ENCODE measurements at places on chromosomes 12 and 14. TPM values are rescaled to one million over a fixed set of nuclear protein-coding genes. Genes with fewer than 3 reads are reported as not detected.

DNA sequence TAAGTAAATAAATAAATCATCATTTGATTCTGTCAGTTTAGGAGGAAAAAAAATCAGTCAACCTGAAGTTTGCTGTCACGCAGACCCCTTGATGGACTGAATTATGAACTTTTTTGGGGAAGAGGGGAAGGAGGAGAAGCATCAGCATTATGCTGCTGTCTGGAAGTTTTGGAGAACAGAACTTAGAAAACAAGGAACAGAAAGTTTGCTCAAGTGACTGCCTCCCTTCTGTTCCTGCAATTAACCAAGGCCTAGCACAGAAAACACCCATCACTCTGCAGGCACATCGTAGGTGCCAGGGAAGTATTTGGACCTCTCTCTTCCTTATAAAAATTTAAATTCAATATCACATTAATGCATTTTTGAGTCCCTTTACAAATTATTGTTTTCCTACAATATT, 283.8 kb downstream of the VRK1 start:
- peaks cover 5% of the 10 kb centered on the region for H3K4me1 ChIP-seq
- no peak overlapping the region for H3K27ac ChIP-seq
- no peak for DNase-seq
- H3K4me3 ChIP-seq, result no peak overlapping the region
- H3K36me3 ChIP-seq, result no peaks in the 10 kb centered on the region
- H3K27me3 ChIP-seq, result no peaks in the 10 kb centered on the region

DNA sequence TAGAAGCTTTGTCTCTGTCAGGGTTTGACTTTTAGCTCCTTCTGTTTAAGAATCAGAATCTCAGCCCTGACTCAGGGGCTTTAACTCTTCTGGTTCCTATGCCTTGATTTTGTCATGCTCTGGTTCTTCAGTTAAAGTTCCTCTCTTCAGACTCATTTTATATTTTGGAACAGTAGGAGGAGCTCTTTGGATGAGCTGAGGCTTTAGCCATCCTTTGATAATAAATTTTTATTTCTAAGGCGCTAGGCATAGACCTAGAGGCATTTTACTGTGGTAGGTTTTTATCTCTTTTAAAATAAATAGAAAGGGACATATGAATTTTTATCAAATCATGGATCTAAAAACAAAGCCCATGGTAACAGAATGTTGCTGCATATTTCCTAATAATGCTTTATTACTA, 51.7 kb downstream of the ATP23 start:
- H3K4me1 ChIP-seq, result no peaks in the 10 kb centered on the region
- no peaks in the 10 kb centered on the region for H3K36me3 ChIP-seq
- no peak overlapping the region for H3K4me3 ChIP-seq
- DNase-seq, result no peak
- H3K27ac ChIP-seq, result no peak overlapping the region
- H3K27me3 ChIP-seq, result no peaks in the 10 kb centered on the region

DNA sequence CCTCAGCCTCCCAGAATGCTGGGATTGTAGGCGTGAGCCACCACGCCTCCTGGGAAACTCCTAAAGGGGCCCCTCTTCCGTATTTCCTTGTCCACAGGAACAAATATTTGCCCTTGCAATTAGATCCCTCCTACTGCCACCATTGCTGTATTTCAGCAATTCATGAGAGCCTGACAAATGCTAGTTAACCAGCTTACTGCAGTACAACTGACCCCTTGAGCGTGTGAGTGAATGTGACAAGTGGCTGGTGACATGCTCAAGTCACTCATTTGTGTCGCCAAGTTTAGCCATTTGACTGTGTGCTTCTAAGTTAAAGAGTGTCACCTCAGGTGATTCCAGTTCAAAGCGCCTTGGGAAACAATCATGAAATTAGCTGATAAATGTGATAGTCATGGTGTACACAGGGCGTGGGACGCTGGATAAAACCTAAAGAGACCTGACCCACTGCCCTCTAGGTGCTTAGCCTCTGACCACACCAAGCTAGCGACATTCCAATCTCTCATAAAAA, 56.1 kb upstream of the MAP1LC3B2 start:
- H3K36me3 ChIP-seq, result no peaks in the 10 kb centered on the region
- DNase-seq, result peak; percentile 20
- no peak overlapping the region for H3K27ac ChIP-seq
- H3K4me1 ChIP-seq, result peaks cover 5% of the 10 kb centered on the region
- no peak overlapping the region for H3K4me3 ChIP-seq
- no peaks in the 10 kb centered on the region for H3K27me3 ChIP-seq

GRCh38 chr14:101980700-101981099, 16.3 kb downstream of the DYNC1H1 start:
- H3K27me3 ChIP-seq, result no peaks in the 10 kb centered on the region
- peaks cover 84% of the 10 kb centered on the region for H3K36me3 ChIP-seq
- no peak overlapping the region for H3K4me3 ChIP-seq
- no peaks in the 10 kb centered on the region for H3K4me1 ChIP-seq
- H3K27ac ChIP-seq, result no peak overlapping the region
- no peak for DNase-seq

GRCh38 chr14:87632796-87633195, 360.2 kb downstream of the GALC start:
- H3K27ac ChIP-seq, result no peak overlapping the region
- H3K4me3 ChIP-seq, result no peak overlapping the region
- H3K27me3 ChIP-seq, result no peaks in the 10 kb centered on the region
- no peak for DNase-seq
- H3K4me1 ChIP-seq, result no peaks in the 10 kb centered on the region
- no peaks in the 10 kb centered on the region for H3K36me3 ChIP-seq

DNA sequence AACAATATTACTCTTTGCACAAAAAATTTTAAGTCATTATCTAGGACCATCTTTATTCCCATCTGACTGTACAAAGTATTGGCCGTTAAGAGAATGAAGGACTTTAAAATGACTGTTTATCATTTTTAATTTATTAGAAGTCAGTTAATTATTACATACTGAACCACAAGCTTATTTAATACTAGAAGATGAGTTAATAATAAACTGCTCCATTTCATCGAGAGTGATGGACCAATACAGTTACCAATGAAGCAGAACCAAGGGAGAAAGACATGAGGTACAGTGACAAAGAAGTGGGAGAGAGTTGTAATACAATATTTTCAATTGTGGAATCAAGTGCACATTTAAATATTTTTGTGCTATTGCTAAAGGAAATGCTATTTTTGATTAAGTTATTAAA, 83.3 kb downstream of the PTPRO start:
- no peak overlapping the region for H3K4me3 ChIP-seq
- H3K4me1 ChIP-seq, result no peaks in the 10 kb centered on the region
- no peaks in the 10 kb centered on the region for H3K36me3 ChIP-seq
- H3K27ac ChIP-seq, result no peak overlapping the region
- DNase-seq, result no peak

DNA sequence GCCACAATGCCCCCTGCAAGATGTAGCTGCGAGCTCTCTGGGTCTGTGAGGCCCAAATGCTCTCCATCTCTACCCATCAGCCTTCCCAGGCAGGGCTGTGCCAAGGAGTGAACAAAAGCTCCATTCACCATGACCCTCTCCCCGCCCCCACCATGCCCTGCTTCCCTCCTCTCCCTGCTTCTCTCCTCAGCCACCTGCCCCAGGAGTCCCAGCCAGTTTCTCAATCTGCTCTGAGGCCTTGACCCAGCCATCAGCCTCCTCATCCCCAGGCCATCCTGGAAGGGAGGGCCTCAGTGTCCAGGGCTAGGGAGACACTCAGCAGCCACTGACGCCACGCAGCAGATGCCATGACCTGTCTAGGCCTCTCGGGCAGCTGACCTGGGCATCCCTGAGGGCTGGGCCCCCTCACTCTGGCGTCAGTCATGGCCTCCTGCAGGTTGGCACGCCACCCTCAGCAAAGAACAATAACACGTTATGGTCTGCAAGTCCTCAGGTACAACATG, 8.5 kb upstream of the KRT5 start:
- no peak overlapping the region for H3K27ac ChIP-seq
- no peaks in the 10 kb centered on the region for H3K36me3 ChIP-seq
- no peaks in the 10 kb centered on the region for H3K4me1 ChIP-seq
- DNase-seq, result no peak
- H3K4me3 ChIP-seq, result no peak overlapping the region
- H3K27me3 ChIP-seq, result peaks cover 5% of the 10 kb centered on the region

DNA sequence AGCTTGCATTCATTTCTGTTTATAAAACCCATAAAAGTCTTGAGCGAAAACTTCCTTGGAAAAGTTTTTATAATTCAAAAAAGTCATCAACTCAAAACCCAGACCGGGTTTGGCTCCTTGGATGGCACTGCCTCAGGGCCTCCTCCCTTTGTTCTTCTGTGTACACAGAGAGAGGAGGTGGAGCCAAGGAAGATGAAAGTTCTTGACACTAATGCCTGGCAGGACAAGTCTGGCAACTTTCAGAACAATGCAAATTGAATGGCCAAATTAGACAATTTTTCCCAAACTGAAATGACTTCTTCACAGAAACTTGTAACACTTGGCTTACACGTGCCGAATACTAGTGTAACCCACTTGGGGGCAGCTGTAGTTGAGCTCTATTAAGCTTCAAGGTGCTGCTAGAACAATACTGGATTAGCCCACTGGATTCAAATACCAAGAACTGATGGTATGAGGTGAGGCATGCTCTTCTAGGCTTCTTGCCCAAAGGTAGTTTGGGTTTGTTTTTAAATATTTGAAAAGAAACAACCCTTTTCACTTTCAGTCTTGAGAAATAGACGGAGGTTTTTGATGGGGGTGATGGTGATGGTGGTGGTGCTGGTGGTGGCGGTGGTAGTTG, 86.6 kb upstream of the FRMD6 start:
- H3K36me3 ChIP-seq, result no peaks in the 10 kb centered on the region
- H3K4me1 ChIP-seq, result no peaks in the 10 kb centered on the region
- H3K27ac ChIP-seq, result no peak overlapping the region
- no peaks in the 10 kb centered on the region for H3K27me3 ChIP-seq

The HOXC12 gene
- 0.05 TPM for polyA plus RNA-seq

The LRTM2 gene
- polyA plus RNA-seq, result not detected

Measured in K562 (cell line).